ENCODE measurements at places on chromosomes 6 and 20. TPM values are rescaled to one million over a fixed set of nuclear protein-coding genes. Genes with fewer than 3 reads are reported as not detected.

The RING1 gene
- total RNA-seq, result 18.4 TPM

The BPIFB2 gene
- total RNA-seq, result not detected

The SIRPB1 gene
- 6.2 TPM for total RNA-seq

The BTN1A1 gene
- not detected for total RNA-seq

The GRM1 gene
- total RNA-seq, result 0.25 TPM

The GGTLC1 gene
- total RNA-seq, result not detected

The BLOC1S5 gene
- total RNA-seq, result 5.1 TPM

Data from mesangial cell (primary cell).